ENCODE measurements at places on chromosomes 3 and 15.

GRCh38 chr3:146626403-146627122 lies 21.4 kb upstream of the PLSCR5 start:
- H3K27ac ChIP-seq = no peak overlapping the region
- no peaks in the 10 kb centered on the region for H3K4me1 ChIP-seq
- no peak overlapping the region for H3K4me3 ChIP-seq
- H3K27me3 ChIP-seq = no peaks in the 10 kb centered on the region
- no peak for DNase-seq

- H3K27ac ChIP-seq = no peak overlapping the region
- DNase-seq = no peak
- no peaks in the 10 kb centered on the region for H3K4me1 ChIP-seq
- H3K36me3 ChIP-seq = no peaks in the 10 kb centered on the region
Measured at GRCh38 chr3:74883690-74884089, 269.2 kb upstream of the CNTN3 start.

- DNase-seq = no peak
- no peaks in the 10 kb centered on the region for H3K4me1 ChIP-seq
- no peaks in the 10 kb centered on the region for H3K27me3 ChIP-seq
- H3K27ac ChIP-seq = no peak overlapping the region
Measured at GRCh38 chr3:117842086-117842485, 1132.5 kb downstream of the TUSC7 start.

- H3K36me3 ChIP-seq = no peaks in the 10 kb centered on the region
- H3K4me1 ChIP-seq = peaks cover 2% of the 10 kb centered on the region
- no peak overlapping the region for H3K4me3 ChIP-seq
- H3K27me3 ChIP-seq = peaks cover 12% of the 10 kb centered on the region
- H3K27ac ChIP-seq = no peak overlapping the region
Measured at GRCh38 chr3:194083637-194084224, 52.2 kb upstream of the HES1 start.

DNA sequence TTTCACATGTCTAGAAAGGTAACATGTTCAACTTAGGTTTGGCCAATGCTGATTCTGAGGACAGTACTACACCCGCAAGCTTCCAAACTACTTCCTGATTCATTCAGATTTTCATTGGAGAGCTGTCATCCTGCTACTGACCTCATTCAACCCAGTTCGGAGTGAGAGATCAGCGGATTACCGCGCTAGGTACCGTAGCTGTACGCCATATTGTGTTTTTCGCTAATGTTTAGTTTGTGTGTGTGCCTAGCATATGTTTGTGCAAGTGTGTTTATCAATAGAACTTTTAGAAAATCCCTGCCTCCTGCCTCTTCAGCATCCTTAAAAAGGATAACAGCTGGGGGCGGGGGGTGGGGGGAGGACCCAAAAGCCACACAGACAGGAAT lies 1.1 kb downstream of the ZBTB20 start:
- no peaks in the 10 kb centered on the region for H3K36me3 ChIP-seq
- H3K4me1 ChIP-seq = peaks cover 17% of the 10 kb centered on the region
- DNase-seq = peak; percentile 19
- H3K4me3 ChIP-seq = peak overlapping the region; percentile 75

Data from HCT116 (cell line).